Activated CD4-positive, CD25-positive, alpha-beta regulatory T cell treated with anti-CD3 and anti-CD28 coated beads, Interleukin-2, amount 50 U/mL, for 16 hours (primary cell): ENCODE measurements at places on chromosomes 3 and 15.

- DNase-seq = no peak
These were observed 41.7 kb downstream of the FAM174B start for GRCh38 chr15:92613841-92614240.

GRCh38 chr3:41881233-41881821 is 80.6 kb downstream of the ULK4 start:
- no peak for DNase-seq

DNA sequence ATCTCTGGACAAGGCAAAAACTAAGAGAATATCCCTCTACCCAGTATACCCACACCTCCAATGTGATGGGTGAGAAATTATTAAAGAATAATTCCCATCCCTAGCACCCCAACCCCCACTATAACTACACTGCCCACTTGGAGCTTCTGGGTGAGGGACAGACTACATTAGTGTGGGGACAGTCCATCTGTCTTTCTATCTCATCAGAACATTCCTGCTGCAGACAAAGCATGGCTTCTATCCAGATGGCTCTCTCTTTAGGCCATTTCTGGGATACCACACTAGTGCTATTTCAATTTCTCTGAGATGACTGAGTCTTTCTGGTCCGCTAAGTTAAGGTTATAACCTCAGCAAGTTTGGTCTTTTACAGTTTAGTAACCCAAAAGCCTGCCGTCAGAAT is 6.6 kb downstream of the CSNK1G1 start:
- DNase-seq = no peak

DNA sequence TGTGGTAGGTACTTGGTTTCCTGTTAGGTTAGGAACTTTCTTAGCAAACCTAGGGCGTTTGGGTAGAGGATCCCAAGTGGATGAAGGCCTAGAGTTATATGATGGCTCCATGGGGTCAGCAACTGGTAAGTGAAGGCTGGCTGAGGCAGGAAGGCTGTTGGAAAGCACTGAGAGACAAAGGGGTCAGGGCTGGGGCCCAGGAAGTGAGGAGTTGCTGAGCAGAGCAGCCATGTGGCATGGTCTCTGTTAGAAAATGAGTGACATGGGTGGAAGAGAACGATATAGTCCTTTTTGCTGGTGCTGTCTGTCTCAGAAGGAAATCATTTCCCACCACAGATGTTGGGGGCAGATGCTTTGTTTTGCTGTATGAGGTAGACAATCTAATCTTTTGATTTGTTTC is 34.5 kb upstream of the MGLL start:
- DNase-seq = no peak

DNA sequence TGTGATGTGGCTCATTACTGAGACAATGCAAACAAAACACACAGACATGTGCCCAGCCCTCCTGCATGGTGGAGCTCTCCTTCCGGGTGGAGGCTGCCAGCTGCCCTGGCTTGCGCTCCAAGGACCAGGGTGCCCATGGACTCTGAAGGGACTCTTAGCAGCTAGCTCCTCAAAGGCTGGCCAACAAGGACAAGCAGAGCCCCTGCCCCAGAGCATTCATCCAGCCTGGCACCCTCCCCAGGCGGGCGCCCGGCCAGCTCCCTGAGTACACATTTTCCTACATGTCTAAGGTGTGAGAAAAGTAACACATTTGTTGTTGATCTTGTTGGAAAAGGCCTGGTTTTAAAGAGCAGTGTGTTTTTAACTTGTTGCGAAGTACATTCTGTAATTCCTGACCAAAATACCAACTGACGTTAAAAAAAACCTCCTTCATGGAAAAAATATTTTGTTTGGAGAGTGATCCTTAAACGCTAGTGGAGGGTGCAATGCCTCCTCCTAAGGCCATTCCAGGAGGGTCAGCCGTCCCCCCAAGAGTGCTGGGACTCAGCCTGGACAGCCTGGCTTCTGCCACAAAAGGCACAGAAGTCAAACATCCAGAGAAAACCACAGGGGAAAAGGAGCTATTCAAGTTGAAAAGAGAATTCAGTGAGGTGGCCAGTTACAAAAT is 86.9 kb downstream of the KLF15 start:
- DNase-seq = no peak

DNA sequence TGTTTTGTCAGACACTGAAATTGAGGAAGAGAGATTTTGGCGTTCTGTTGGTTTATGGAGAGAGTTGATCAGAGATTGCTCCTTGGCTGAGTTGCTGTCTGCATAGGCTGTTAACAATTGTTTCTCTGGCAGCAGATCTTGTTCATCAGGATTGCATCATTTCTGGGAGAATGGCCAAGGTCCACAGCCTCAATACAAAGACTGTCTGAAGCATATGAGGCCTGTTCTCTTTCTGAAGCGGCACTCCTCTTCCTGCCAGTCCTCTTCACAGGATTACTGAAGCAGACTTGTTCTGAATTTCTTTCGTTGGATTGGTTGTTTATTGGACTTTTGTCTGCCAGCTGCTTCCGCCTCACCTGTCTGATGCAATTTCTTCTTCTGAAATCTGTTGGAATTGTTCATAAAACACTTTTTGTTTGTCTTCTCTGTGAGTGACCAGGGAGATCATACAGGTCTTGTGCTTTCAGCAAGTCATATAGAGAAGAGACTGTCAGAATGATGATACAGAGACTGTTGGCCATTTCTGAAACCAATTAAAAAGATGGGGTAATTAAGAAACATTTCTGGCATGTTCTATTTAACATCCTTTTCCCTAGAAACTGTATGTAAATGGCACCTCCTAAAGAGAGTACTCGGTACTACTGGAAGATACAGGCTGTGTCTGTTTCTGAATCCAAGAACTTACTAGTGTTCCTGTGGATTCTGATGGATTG is 25.5 kb downstream of the SETD5 start:
- DNase-seq = no peak

GRCh38 chr3:29511701-29512100 is 230.8 kb downstream of the RBMS3 start:
- no peak for DNase-seq

DNA sequence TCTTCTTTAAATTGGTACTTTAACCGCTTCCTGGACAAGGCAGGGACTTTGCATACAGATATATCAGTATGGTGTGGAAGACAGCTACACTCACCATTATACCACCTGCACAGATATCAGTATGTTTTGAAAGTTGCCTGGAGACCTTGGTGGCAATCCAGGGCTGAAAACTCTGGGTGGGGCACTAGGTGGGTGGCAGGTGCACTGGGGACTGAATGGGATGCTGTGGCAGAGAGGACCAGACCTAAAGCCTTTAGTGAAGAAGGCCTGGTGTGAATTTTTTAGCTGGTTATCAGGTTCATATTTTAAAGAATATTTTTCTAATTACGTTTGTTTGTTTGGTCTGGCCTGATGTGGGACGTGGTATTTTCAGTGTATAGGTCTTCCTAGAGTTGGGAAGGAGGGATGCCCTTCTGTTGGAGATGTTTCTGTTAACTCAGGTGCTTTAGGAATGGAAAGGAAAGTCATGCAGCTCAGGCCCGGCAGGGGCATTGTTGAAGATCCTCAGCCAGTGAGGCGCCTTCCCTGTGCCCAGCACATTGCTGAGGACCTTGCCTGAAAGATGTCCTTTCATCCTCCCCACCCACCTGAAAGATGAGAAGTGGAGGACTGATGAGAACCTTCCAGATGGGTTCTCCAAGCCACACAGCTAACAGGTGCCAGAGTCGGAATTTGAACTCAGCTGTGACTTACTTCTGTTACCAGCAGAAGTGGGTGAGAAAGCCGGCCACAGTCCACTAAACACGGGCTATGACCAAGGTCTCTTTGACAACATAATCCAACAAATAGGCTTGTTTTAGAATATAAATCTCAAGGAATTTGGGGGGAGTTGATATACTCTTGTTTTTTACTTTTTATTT is 77.3 kb downstream of the APBA2 start:
- no peak for DNase-seq

- no peak for DNase-seq
These were observed 113.7 kb downstream of the ATG7 start for GRCh38 chr3:11385891-11386290.

GRCh38 chr3:94179059-94179458 is 116.2 kb downstream of the NSUN3 start:
- no peak for DNase-seq

DNA sequence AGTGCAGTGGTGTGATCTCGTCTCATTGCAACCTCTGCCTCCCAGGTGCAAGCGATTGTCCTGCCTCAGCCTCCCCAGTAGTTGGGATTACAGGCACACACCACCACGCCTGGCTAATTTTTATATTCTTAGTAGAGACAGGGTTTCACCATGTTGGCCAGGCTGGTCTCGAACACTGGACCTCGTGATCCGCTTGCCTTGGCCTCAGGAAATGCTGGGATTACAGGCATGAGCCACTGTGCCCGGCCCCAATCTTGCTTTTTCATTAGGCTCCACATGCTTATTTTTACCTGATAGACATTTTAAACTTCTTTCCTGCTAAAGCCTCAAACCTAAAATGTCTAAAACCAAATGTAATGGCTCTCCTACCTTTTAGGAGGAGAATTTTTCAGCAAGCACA is 817.0 kb upstream of the NECTIN3 start:
- DNase-seq = no peak

DNA sequence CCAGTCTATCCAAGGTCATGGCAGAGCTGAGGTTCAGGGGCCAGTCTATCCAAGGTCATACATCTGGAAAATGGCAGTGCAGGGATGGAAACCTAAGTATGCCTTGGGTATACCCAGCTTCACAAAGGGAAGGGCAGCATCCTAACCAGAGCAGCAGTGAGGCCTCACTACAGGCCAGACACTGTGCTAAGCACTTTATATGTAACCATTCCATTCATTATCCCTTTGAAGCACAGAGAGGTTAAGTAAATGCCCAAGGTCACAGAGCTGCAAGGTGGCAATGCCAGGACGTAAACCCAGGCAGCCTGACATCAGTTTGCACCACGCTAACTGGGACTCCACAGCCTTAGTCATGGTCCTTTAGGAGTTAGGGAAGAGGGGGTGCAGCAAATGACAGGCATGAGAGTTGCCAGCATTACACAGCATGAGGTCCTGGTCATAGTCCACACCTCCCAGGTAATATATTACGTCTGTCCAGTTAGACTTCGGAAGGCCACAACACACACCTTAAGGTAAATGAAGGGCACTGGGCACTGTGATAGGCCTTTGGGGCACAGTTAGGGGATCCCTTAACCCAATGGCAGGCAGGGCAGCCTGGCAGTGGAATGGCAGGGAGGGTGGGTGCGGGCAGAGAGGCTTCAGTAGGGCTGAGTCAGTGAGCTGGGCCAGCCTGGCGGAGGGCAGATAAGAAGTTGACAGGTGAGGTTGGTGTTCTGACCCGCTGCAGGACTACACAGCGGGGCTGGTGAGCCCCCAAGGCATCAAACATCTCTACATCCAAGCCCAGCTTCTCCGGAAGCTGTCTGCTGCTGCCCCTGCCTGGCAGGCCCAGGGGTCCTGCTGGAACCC is 21.1 kb upstream of the CORO2B start:
- DNase-seq = no peak

GRCh38 chr3:181721046-181721875 is 9.5 kb downstream of the SOX2 start:
- DNase-seq = no peak

GRCh38 chr3:48412375-48413001 is 17.4 kb downstream of the PLXNB1 start:
- no peak for DNase-seq

DNA sequence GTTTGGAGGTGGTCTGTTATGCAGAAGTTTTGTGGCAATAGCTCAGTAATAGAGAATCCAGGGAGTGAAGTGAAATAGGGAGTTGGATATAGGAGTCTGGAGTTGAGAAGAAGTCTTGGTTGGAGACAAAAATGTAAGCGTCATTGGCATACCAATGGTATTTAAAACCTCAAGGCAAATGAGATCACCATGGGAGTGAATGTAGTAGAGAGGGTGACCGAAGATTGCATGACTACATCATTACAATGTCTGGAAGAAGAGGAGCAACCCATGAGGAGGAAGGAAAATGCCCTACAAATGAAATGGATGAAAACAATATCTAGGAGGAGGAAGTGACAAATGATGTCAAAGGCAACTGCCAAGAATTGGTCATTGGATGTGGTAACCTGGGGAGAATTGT is 54.4 kb downstream of the CNTN4 start:
- DNase-seq = no peak

- DNase-seq = no peak
These were observed 45.4 kb downstream of the ARHGAP11B start for GRCh38 chr15:30671309-30671708.

- DNase-seq = no peak
These were observed 46.0 kb downstream of the KLF13 start for GRCh38 chr15:31372635-31373091.

DNA sequence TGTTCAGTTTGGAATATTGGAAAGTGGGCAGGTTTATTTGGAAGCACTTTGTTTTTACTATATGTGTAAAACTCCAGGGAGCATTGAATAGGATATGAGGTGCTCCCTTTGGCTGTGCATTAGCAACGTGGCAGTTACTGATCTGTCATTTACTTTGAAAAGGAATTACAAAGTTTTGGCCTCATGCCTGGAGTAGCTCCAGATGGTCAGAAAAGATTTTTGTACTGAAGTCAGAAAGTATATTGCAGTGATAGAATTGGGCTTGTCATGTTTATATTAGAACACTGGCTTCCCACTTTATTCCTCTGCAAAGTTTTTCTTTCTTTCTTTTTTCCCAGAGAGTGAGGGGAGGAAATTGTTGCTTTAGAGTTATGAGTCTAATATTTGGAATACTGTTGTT is 26.1 kb downstream of the FNDC3B start:
- DNase-seq = no peak

DNA sequence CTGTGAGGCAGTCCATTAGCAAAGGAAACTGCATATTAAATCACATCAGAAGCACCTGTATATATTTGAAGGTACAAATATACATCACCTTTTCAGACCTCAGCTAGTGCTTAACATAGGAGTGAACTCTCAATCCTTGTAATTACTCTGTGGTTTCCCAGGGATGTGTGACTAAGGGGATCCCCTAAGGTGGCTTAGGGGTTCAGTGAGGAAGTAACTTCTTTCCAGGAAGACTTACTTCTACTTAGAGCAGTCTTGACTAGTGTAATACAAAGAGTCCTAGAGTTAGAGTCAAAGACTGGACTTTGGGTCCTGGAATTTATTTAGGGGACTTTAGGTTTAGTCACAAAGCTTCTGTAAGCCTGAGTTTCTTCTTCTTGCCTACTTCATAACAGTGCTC is 8.7 kb upstream of the SUMF1 start:
- DNase-seq = no peak

- no peak for DNase-seq
These were observed 20.6 kb upstream of the AQP9 start for GRCh38 chr15:58117619-58118018.

- no peak for DNase-seq
These were observed 11.3 kb downstream of the STAB1 start for GRCh38 chr3:52506266-52506966.

GRCh38 chr15:42160136-42160535 is 3.7 kb upstream of the PLA2G4F start:
- DNase-seq = no peak

DNA sequence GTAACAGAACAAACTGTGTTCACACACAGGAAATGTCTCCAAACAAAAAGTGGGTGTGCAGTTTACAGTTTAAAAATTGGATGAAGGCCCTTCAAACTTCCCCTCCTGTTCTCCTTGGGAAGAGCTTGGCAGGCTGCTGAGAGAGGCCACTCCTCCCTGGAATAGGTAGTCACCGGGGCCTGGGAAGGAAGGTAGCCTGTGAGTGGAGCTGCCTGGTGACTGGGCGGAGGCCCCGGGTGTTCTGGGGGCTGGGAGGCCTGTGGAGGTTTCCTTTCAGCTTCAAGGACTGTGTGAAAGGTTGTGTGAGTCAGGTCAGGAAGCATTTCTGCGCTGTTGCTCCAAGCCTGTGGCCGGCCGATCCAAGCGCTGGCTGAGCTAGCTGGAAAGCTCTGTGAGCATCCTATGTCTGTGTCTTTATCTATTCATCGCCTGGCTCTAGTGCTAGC is 14.1 kb downstream of the SLCO3A1 start:
- no peak for DNase-seq

GRCh38 chr3:71859123-71859519 is 74.2 kb upstream of the PROK2 start:
- DNase-seq = no peak
